ENCODE measurements at places on chromosomes 3 and 15.
A peak's percentile ranks its signal among the peaks of the same experiment; 100 is the strongest.

GRCh38 chr3:146814601-146815315 lies 209.6 kb upstream of the PLSCR5 start:
- DNase-seq = peak; percentile 18

GRCh38 chr15:77416148-77416455 lies 3.8 kb downstream of the PEAK1 start:
- DNase-seq = peak; percentile 75

GRCh38 chr3:57863380-57863779 lies 107.3 kb downstream of the SLMAP start:
- no peak for DNase-seq

DNA sequence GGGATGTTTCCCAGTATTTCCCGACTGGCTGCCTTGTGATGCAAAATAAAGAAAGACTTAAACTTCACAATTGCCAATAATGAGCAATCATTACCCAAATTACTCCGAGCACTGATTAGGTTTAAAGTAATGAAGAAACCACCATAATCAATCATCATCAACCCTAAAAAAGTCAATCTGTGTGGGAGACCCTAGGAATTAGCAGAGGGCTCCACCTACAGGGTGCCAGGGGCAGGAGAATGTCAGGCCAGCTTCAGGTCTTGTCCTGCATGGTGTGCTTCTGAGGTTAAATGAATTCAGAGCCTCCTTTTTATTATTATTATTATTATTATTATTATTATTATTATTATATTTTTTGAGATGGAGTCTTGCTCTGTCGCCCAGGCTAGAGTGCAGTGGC lies 478.0 kb upstream of the ARRDC4 start:
- DNase-seq = no peak

- peak; percentile 71 for DNase-seq
These were observed 153.3 kb downstream of the P3H2 start for GRCh38 chr3:189967254-189967865.

- no peak for DNase-seq
These were observed 33.3 kb downstream of the EMC4 start for GRCh38 chr15:34258151-34258550.

DNA sequence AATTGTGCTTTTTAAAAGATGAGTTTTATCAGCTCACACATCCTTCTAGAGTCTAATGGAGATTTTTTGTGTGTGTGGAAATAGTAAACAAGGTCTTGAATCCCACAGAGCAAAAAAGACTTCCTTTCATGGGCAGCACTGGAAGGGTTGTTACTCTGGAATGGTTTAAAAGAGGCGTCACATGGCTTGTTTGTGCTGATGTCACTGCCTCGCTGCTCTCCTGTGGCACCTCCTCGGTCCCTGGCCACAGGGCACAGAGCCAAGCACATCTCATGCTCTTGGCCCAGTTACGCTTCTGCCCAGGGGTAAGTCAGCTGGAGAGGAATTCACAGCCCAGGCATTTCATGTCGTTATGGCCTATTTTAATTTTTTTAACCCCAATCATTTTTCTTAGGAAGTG lies 53.2 kb downstream of the PGPEP1L start:
- DNase-seq = peak; percentile 76

GRCh38 chr3:7461202-7461825 lies 600.4 kb downstream of the GRM7 start:
- no peak for DNase-seq

- DNase-seq = no peak
These were observed 225.6 kb upstream of the STRIT1 start for GRCh38 chr3:155519078-155519477.

DNA sequence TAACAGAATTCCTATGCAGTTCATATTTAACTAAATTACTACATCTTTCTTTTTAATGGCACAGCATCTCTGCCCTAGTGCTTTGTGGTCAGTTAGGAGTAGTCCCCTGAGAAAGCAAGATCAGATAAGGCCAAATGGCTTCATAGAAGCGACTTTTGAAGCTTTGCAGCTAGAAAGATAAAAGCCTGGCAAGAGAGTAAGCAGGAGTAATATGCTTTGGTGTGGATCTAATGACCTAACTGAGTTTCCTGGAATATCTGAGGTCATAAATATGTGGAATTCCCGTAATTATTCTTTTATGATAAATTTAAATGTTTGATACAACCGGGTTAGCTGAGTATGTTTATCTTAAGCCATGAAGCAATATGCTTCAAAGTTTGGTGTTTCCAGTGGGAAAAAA lies 374.9 kb upstream of the LRRC3B start:
- no peak for DNase-seq

DNA sequence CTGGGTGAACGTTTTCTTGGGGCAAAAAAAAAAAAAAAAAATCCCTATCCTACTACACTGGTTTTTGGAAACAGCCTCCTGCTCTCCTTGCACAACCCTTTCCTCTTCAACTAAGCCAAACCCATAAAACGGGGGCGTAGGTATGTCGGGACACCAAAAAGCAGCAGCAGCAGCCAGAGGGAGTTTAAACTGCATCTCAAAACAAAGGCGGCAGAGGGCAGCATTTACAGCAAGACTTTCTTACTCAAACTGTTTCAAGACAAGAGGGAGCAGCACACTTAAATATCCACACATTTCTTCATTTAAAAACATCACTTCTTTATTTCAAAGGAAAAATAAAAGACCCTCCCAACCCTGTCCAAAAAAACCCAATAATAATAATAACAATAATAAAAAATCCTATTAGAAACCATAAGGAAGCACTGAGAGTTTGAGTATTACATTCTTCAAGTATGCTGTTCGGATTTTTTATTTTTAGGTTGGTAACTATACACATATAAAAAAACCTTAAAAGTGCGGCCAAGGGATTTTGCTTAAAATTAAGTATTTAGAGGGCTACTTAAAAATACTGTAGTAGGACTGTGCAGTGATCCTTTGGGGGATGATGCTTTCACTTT lies 43.9 kb upstream of the PLXND1 start:
- peak; percentile 94 for DNase-seq

DNA sequence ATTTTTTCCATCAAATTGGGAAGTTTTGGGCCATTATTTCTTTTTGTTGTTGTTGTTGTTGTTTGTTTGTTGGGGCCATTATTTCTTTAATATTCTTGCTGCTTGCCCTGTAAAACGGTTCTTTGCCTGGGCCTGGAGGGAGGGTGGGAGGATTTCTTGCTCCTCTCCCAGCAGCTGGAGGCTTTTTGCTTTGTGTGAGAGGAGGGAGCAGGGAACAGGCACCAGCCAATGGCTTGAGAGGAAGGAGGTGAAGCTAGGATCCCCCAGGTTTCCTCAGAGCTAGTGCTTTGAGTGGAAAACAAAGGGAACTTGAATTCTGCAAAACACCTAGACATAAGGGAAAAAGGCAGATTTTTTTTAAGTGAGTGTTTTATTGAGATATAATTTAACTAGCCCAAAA lies 61.2 kb upstream of the DNAJC19 start:
- DNase-seq = no peak

- DNase-seq = peak; percentile 67
These were observed 45.0 kb downstream of the MYO5A start for GRCh38 chr15:52483707-52484106.

DNA sequence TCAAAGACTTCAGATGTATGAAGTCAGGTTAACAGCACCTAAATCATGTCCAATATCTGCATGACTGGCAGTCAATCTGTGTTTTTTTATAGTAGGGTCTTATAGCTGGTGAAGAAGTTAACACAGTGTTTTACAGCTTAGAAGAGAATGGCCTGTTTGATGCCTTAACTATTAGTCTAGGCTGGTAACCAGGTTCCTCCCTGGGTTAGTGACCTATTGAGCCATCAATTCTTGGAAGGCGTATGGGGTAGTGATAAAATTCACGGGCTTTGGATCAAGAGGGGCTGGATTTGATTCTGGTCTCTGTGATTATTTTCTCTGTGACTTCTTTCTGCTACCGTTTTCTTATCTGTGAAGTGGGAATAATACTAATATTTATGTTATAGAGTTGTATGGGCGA lies 16.0 kb upstream of the TNFSF10 start:
- no peak for DNase-seq

DNA sequence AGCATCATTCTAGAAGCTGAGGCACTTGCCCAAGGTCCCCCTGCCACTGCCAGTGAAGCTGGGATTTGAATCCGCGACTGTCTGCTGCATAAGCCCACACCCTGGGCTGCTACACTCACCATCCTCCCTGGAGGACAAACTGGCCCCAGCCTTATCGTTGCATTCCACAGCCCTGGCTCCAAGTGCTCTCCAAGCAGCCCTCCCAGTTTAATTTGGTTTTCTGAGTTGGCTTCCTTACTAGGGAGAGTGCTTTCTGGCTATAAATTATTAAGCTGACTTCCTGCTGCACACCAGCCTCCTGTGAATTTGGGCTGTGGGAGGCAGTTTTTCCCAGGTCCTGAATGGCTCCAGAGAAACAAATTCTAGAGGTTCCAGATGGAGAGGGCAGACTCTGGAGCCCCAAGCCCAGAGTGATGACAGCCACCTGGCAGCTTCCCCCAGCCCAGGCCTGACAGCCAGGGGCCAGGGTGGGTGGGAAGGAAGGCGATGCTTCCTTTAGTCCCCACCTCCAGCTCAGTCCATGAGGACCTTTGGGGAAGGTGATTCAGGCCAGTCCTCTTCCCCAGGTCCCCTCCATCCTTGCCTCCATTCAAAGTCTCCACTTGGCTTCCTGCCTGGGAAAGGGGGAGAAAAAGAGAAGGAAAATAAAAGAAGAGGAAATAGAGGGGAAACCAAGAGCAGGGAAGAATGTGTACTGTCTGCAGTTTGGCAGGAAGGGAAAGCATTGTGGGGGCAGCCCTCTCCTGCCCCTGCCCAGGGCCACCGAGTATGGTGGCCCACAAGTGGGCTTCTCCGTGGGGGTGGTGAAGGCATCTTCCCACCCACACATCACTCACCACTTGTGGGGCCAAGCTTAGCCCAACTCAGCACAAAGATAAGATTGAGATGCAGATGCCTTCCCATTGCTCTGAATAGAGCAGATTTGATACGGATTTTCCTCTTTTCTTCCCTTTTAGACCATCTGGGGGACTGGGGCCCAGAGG lies 69.6 kb downstream of the SEMA5B start:
- DNase-seq = no peak
